ENCODE measurements at places on chromosomes 7 and 10.

DNA sequence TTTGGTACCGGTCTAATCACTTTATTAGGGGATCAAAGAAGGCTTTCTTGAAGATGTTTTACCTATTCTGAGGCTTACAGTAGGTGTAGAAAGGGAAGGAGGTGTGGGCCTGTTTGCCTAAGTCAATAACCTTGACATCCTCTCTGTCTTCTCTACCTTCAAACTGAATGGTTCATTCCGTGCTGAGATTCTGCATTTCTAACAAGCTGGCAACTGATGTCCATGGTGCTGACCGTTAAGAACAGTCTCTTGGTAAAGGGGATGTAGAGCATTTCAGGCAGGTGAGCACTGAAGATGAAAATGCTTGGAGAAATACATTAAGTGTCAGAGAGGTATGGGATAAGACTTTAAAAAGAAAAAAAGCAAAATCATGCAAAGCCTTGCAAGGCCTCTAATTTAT lies 51.5 kb upstream of the DGKB start:
- DNase-seq, result no peak

DNA sequence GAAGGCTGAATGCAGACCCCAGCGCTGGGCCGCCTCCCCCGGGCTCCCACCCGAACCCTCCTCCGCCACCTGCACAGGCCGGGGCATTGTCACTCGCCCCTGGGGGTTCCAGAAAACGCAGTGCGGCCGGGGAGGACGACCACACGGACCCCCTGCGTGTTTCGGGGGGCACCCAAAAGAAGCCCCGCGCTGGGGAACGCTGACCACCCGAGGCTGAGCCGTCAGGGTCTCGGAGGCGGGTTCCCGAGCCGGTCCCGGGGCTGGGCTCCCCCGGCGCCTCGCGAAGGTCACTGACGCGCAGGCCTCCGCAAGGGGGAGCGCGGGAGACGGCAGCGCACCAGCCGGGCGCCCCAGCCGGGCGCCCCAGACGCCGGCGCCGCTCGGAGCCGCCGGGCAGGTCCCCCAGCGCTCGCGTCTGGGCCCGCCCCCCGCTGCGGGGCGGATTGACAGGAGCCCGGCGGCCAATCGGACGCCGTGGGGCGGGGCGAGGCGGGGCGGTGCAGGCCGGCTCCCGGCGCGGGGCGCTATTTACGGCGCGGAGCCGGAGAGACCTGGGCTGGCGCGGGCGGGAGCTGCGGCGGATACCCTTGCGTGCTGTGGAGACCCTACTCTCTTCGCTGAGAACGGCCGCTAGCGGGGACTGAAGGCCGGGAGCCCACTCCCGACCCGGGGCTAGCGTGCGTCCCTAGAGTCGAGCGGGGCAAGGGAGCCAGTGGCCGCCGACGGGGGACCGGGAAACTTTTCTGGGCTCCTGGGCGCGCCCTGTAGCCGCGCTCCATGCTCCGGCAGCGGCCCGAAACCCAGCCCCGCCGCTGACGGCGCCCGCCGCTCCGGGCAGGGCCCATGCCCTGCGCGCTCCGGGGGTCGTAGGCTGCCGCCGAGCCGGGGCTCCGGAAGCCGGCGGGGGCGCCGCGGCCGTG lies at the start of gene BAMBI:
Gene BAMBI (plus strand): TSS at position 554 of the 920 bp plus-strand sequence. CDS start 377 bp downstream, outside the sequence.
- DNase-seq, result peak; percentile 80

DNA sequence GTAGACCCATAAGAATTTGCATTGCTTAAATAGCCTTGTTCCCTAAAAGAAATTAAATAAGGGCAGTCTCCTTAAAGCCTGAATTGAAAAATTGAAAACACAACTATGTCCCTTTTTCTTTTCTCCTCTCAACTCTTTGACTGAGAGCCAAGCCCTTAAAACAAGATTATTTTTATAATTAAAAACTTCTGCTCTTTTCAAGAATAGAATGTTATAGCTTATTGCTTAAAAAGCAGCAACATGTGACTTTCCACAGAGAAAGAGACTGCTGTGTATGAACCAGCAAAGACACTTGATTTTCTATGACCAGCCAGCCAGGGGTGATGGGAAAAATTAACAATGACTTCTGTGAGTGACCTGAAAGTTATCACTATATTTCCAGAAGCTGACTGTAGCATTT lies 295.2 kb upstream of the CELF2 start:
- DNase-seq, result no peak

DNA sequence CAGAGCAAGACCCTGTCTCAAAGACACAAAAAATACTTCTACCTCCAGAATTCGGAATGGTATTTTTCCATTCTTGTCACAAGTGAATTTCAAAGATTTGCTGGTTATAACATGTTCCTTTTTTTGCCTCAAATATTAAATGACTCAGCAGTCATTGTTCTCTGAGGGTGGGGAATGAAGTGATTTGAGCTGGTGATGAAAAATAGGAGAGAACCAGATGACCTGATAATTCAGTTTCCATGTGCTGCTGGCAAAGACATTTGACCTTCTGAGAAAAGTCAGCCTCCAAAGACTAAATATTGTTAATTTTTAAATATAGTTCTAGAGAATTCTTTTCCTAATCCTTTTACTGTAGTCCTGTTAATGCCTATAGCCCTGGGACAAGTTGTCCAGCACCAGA lies 78.9 kb downstream of the CACNB2 start:
- no peak for DNase-seq

DNA sequence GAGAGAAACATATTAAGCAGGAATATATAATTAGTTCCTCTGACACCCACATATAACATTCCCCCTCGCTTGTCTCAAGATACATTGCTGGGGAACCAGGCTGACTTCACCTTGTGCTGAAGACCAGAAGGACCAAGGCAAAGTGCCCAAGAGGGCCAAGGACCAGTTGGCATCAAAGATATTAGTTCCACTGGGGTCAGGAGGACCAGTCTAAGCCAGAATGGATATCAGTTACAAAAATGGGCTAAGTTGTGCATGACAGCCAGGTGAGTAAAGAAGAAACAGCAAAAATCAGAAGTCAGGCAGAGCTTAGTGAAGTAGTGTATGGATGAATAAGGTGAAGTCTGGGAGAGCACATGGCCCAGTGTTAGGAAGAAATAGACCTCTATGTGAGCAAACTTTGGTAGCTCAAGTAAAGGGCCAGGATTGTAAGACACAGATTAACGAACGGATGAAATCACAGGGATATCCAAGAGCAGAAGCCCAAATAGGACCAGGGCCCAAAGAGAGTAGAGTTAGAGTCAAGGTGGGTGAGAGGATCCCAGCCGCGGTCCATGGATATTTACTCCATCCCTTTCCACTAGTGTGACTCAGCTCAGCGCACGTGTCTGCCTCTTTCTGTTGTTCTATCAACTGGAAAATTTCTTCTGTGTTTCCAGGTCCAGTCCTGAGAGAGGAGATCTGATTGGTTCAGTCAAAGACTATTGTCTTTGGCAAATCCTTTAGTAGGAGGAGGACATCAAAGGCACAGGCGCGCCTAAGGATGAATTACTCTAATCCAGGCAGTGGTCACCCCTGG lies 5.0 kb downstream of the CALD1 start:
- no peak for DNase-seq
